ENCODE measurements at places on chromosomes 3 and 15.

- DNase-seq, result no peak
Observed at GRCh38 chr15:82810890-82811426, 1.5 kb downstream of the WHAMM start.

DNA sequence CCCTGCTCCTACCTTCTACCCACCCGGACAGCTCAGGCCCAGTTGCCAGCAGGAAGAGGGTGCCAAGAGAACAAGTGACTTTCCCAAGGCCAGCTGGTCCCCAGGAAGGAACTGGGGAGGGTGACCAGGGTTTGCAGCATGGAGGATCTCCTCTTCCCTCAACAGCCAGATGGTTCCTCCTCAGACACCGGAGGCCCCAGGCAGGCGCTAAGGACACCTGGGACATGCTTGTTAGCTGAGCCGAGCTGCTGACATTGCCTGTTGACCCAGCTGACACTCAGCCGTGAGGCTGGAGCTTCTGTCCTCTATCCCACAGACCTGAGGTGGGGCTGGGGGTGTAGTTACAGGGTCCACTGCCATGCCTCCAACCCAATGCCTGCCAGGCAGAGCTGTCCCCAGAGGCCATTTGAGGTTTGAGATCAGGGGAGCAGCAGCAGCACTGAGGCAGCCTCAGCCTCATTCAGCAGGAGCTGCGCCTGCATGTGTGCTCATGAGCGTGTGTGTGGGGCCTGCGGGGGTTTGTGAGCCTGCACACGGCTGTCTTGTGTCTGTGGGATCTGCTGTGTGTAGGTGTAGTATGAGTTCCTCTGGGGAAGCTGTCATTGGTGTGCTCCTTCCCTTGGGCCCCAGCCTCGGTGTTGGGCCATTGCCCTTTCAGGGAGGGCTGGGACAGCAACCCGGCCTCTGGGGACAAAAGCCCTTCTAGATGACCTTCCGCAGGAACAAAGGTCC lies 7.1 kb downstream of the CPLX3 start:
- no peak for DNase-seq

- DNase-seq, result no peak
Observed at GRCh38 chr3:16388850-16389441, 123.9 kb downstream of the OXNAD1 start.

DNA sequence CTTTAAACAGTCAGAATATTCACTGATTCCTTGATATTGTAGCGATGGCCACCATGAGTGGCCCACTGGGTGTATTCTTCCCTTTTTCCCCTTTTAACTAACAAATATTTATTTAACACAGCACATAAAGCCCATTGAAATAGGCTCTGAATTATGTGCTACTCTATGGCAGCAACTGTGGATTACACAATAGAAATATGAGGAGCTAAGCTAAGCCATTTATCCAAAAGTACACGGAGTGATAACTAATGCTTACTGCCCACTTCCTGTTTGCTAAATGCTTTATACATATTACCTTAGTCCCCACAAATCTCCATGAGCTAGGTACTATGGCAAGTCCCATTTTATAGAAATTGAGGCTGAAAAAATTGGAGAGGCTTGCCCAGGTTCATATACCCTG lies 17.9 kb downstream of the ILDR1 start:
- no peak for DNase-seq

DNA sequence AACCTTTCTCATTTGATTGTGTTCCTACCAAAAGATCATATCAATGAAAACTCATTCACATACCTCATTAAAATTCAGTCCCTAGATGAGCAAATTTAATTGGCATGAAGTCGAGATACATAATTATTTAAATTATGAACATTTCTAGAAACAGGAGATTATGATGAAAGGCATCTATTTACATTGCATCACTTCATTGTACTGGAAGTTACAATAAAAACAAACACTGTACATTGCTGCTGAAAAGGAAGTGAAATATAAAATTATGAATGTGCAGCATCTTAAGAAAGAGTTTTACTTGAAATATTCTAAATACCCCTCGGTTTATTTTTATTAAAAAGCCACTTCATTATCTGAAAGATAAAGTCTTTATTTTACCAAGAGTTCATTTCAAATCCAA lies 163.4 kb upstream of the ZNF385D start:
- no peak for DNase-seq

GRCh38 chr15:99925661-99926461 lies 192.6 kb upstream of the LYSMD4 start:
- peak; percentile 49 for DNase-seq

GRCh38 chr15:40075298-40076044 lies 33.2 kb downstream of the BMF start:
- no peak for DNase-seq

- no peak for DNase-seq
Observed at GRCh38 chr3:183875411-183875810, 9.3 kb downstream of the PARL start.

GRCh38 chr15:33742306-33742705 lies 226.0 kb upstream of the CHRM5 start:
- DNase-seq, result no peak

- DNase-seq, result no peak
Observed at GRCh38 chr15:40430271-40430805, 10.4 kb upstream of the BAHD1 start.

DNA sequence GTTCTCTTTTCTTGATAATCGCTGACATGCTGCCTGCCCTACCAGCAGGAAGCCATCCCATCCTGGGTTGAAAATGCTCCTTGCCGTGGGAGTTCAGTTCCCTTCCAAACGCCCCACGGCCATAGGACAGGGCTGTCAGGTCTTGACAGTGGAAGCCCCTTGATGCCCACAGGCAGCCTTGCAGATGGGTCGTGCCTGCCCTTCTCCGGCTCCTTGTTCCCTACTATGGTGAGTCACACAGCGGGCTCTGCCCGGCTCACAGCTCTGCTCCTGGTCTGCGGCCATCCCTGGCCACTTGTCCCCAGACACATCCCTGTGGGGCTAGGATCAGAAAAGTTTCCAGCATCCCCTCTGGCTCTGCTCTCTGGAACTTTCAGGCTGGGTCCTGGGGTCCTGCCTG lies 6.2 kb upstream of the APBA2 start:
- DNase-seq, result no peak

GRCh38 chr3:47414666-47415587 lies 34.1 kb downstream of the PTPN23 start:
- DNase-seq, result no peak

DNA sequence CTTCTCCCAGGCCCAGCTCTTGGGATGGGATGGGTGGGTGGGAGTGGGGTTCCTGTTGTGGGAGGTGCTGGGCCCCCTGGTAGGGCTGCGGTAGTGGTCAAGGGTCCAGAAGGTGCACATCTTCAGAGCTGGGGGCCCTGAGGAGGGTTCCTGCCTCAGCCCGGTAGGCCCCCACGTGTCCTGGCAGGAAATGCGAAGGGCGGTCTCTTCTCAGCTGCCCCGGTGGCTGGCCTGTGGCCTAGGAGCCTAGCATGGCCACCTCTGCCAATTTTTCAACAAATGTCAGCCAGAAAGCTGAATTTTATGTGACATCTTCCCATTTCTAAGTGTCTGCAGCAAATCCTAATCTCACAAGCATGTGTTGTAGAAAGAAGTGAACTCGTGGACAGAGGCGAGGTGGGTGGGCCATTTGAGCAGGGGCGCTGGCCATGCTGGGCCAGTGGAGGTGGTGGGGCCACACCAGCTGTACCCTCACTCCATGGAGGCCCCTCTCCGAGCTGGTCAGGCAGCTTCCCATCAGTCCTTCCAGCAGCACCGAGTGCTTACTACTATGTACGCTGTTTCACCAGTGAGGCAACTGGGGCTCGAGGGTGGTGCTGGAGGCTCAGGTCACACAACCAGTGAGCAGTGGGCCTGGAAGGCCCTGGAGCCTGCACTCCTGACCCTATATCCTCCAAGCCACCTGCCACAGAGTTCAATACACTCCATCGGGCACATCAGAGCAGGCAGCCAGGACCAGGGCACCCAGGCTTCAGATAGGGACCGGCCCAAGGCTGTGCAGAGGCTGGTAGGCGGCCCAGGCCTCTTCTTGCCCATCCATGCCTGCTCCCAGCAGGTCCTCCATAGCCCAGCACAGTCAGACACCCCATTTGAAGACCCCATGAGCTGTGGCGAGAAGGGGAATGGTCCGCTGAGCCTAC lies 23.2 kb downstream of the FBLN2 start:
- DNase-seq, result no peak

GRCh38 chr3:48915296-48915695 lies 3.3 kb upstream of the ARIH2 start:
- DNase-seq, result no peak

DNA sequence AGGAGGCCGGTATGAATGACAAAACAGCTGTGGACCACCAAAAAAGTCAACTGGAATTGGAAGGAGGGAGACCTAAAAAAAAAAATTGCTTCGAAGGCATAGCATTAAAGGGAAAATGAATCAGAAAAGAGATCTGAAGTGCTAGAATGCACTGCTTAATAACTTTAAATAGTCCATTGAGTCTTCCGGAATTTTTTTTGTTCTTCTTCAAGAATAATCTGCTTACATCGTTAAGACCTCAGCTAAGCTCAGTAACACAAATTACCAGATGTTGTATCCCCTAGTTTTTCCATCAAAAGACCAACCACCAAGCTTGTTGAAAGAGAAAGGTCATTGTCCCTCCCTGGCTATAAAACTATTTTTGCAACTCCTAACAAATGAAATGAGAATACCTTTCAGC lies 560.5 kb downstream of the NR2F2 start:
- DNase-seq, result no peak

DNA sequence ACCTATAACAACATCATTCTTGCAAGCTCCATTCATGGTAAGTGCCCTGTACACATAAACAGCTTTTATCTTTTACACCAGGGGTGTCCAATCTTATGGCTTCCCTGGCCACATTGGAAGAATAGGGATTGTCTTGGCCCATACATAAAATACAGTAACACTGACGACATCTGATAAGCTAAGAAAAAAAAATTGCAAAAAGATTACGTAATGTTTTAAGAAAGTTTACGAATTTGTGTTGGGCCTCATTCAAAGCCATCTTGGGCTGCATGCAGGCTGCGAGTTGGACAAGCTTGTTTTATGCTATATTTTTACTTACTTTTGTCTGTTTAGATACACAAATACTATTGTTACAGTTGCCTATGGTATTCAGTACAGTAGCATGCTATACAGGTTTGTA lies 31.6 kb downstream of the ZNF654 start:
- no peak for DNase-seq

DNA sequence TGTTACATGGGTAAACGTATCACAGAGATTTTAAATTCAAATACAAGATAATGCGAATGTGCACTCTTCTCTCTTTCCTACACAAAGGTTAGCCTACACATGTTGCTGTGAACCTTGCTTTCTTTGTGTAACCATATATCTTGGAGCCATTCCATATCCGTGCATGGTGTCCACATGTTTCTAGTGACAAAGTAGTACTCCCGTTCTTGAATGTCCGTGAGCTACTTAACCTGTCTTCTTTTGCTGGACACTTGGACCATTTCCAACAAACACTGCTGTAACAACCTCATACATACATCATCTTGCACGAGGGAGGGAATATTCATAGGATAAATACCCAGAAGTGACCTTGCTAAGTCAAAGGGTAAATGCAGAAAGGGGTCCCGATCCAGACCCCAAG lies 75.0 kb downstream of the STRIT1 start:
- DNase-seq, result no peak

- DNase-seq, result no peak
Observed at GRCh38 chr3:170623524-170623923, 37.6 kb upstream of the SLC7A14 start.
